ENCODE measurements at places on chromosomes 3 and 15.

- DNase-seq, result no peak
These were observed 322.9 kb downstream of the RORA start for GRCh38 chr15:60906146-60906674.

DNA sequence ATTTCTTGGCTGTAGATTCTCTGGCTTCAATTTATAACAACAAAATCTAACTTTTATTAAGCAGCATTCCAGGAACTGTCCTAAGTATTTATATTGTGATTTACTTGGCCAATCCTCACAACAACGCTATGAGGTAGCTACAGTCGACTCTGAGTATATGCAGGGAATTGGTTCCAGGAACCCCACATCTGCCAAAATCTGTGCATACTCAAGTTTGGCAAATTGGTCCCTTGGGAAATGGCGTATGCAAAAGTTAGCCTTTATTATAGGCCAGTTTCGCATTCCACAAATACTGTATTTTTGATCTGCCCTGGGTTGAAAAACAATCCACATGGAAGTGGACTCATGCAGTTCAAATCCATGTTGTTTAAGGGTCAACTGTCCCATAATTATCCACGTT, 53.9 kb downstream of the RAP2B start:
- DNase-seq, result no peak

GRCh38 chr15:27196691-27197090, 225.7 kb downstream of the GABRG3 start:
- no peak for DNase-seq

GRCh38 chr3:164377466-164377865, 700.8 kb downstream of the SI start:
- no peak for DNase-seq
